ENCODE measurements at places on chromosomes 6 and 20.

DNA sequence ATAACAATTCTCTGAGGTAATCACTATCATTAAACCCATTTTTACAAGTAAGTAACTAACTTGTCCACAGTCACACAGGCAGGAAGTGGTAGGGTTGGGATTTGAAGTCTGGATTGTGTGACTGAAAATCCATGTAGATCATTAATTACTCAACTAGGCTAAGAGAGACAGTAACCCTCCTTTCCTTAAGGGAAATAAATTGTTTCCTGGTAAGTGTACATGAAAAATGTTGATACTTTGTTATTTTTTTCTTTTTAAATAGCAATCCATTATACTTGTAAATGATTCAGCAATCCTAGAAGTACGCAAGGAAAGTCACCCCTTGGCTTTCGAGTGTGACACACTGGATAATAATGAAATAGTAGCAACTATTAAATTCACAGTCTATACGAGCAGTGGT lies 11.6 kb downstream of the SPACA1 start:
- DNase-seq, result no peak

GRCh38 chr20:9985281-9985680 lies 49.5 kb upstream of the ANKEF1 start:
- no peak for DNase-seq

DNA sequence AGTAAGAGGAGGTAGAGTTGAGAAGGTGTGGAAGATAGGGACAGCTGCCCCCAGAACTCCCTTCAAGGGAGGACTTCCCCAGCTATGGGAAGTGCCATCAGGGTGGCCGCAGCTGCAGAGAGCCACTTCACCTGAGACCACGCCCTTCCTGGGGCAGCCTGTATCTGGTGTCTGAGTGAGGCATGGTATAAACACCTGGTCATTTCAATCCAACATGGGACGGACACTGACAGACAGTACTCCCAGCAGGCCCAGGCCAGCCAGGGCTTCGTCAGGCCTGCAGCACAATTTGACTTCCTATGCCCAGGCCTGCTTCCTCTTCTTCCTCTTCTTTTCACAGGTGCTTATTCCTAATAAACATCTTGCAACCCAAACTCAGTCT lies 4.5 kb downstream of the SOX12 start:
- DNase-seq, result no peak

GRCh38 chr20:14700639-14700960 lies 363.2 kb upstream of the FLRT3 start:
- no peak for DNase-seq

DNA sequence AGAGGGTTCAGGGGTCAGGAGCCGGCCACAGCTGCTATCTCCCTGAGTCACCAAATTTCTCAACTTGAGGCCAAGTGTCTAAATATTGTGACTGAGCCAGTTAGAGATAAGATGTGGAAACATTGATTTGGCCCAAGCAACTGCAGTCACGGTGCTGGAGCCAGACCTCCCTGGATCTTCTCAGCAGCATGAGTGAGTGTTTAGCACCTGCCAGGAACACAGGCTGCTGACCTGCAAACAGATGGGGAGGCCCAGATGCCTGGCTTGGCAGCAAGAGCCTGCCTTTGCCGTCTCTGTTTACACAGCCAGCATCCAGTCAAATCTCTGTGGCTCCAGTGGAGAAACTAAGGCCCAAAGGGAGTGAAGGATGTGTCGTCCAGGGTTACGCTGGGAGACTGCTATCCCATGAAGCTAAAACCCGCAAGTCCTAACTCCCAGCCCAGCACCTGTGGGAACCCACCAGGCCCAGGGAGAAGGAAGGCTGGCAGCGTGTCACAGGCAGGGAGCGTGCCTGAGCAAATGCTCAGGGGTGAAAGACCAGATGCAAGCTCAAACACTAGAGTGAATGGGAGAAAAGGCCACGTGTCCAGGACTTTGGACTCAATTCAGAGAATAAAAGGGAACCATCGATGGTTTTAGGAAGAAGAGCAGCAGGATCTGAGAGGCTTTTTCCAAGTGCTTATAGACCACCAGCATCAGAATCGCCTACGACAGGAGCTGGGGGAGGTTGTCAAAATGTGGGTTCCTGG lies 15.9 kb upstream of the PTGIS start:
- no peak for DNase-seq

DNA sequence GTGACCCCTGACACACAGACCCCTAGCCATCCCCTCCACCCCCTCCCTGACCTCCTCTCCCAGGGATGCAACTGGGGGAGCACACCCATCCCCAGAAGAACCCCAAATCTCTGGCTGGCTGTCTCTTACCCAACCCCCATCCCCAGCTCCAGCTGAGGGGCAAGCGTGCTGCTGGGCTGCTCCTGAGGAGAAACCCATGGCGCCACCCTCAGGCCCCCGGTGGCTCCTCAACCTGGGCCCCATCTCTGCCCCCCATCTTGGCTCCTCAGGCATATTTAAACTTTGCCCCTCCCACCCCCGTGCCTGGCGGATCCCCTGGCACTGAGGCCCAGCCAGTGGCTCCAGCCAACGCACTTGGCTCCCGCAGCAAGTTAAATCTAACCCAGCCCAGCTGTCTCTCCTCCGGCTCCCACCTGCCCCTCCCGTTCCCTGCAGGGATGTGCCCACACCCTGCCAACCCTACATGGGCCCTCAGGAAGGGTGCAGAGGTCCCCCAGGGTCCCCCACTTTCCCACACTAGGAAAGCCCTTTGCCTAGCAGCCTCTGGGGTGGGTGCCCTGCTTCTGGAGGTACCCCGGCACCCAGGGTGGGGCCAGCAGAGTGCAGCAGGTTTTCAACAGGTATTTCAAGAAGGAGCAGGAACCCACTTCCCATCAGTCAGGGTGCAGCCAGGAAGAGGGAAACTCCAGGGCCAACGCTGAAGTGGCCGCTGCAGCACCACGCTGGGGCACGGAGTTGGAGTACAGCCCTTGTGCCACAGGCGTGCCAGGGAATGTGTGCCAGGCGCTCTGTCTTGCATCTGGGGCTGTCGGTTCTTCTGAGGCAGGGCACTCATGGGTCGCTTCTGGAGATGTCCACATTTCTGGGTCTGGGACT lies 5.3 kb upstream of the OSBPL2 start:
- DNase-seq, result no peak

DNA sequence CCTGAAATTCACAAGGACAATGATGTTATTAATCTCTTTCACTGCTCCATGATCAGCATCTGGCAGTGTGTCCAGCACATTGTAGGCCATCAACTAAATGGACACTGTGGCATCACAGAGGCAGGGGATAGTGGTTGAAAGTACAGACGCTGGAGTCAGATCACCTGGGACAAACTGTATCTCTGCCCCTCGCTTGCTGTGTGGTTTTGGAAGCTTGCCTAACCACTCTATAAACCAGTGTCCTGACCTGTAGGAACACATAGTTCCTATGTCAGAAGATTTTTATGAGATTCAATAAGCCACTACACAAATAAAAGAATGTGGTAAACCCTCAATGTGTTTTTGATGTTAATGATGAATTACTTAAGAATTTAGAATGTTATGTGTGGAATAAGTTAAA lies 219.3 kb upstream of the RNF217 start:
- no peak for DNase-seq

GRCh38 chr6:145261758-145262157 lies 473.6 kb downstream of the EPM2A start:
- DNase-seq, result no peak

DNA sequence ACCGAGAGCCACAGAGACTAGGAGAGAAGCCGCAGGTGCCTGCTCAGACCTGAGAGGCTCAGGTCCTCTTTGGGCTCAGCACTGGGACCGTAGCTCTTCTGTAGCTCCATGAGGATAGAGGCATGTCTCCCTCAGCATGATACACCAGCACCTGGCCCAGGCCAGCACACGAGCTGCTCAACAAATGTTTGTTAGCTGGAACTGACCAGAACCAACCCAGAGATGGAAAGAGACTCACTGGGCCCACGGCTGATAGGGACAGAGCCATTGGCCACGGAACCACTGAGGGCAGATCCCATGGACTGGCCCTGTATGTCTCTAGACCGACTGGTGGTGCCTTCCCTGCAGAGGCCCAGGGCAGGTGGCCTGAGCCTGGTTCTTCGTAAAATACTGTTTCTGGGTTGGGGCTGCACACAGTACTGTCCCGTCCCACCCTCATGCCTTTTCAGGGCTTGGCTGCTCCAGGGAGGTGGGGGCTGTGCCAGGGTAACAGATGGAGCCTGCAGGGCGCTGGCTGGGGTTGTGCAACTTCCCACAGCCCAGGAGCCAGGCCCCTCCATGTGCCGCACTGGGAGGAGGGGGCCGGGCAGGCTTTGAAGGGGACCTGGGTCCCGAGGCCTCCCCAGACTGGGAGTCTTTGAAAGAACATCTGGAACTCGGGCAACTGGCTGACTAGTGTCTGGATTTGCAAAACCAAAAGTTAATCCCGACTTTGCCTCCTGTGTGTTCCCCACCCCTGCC lies 5.2 kb downstream of the C20orf204 start:
- peak; percentile 63 for DNase-seq

DNA sequence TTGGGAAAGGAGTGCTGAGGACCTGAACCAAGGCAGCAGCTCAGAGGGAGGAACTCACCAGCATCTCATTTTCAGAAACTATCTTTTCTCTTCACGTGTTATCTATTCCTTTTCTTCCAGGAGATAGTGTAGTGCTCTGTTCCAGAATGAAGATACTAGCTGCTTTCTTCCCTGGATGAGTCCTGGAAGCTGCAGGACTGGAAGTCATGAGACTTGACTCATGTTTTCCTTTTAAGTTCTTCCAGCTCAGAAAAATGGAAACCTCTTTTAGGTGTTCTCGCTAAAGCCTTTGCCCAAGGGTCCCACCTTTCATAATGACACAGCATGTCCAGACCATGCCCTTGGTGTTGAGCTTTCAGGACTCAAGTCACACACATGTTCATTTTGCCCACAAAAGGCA lies 106.7 kb downstream of the UNC5CL start:
- DNase-seq, result no peak

DNA sequence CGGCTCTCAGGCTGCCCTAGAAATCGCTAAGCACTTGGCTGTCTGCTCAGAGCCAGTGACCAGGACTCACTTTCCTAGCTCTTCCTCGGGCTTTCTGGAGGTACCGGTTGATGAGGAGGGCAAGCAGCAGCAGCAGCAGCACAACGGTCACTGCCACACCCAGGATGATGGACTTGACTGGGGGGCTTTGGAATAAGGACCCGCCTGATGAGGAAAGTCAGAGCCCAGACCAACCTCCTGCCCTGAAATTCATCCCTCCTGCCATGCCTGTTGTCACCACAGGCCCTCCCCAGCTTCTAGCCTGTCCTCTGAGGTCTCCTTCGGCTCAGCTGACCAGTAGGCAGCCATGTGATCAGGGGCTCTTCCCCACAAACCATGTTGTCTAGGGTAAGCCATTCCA lies 16.2 kb downstream of the TREML2 start:
- DNase-seq, result no peak

- no peak for DNase-seq
These were observed 42.9 kb upstream of the LRFN2 start for GRCh38 chr6:40630051-40630450.

- DNase-seq, result no peak
These were observed 3.0 kb downstream of the PPP1R14C start for GRCh38 chr6:150145830-150146229.

DNA sequence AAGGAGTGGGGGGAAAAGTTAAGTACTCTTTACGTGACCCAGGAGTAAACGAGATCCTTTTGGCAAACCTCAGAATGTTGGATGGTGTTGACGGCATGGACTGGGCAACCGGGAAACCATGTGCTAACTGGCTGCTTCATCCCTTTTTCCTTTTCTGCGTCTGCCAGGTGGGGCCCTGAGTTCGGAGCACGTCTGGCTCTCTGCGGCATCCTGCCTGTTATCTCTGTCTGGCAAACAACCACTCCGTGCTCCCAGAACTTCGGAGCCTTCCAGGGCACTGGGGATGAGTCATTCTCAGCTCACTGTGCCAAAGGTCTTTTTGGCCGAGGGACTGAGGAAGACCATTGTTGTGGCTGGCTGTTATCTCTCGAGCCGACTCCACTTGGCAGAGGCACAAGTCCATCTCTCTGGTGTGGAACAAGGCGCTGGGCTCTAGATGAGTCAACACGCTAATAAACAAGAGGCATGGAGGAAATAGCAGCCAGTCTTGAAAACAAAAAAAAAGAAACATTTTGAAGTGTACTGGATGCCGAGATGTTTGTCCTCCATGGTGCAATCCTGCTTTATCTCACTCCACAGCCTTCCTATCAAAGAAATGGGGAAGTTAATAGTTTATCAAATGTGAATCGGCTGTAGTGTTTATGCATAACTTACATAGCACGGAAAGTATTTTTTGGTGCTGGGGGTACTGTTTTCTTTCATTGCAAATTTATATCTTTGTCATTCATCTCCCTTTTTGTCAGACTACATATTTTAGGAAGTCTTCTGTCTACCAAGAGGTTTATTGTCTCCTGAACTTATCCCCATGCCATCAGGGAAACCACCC lies 64.6 kb upstream of the TXNDC5 start:
- peak; percentile 38 for DNase-seq

- no peak for DNase-seq
These were observed 660 bp upstream of the TFB1M start for GRCh38 chr6:155314773-155315515.

DNA sequence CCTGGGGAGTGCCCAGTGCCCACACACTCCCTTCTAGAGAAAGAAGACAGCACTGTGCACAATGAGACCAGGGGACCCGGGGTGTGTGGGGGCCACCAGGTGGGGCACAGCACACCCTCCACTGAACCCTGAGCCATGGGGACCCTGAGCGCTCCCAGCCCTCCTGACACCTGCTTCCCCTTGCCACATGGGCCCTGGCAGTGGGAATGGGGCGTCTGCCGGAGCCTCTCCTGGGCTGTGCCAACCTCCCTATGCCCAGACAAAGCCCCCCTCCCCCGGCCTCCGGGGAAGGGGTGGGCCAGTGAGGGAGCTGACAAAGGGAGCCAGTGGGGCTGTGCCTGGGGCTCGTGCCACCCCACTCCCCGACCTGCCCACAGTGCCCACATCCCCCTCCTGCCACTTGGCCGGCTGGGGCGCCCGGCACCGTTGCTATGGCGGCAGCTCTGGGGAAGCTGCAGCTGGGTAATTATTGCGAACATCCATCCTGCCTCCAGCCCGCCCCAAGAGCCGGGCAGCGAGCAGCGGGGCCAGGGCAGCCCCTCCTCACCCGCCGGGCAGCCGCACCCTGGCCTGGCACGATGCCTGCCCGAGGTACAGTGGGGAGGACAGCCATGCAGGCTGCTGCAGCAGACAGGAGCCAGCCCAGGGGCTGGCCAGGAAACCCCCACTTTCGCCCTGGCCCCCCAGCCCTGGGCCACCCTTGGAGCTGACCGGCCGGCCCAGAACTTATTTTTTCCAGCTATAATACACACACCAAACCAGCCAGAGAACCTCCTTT lies 41.9 kb upstream of the NOL4L start:
- DNase-seq, result peak; percentile 38

All from substantia nigra (tissue), 51 donors.